Natural killer cell treated with Interleukin-12 subunit alpha and Interleukin-12 subunit beta and Interleukin-15 and Interleukin-18, amount 100 ng/mL, for 72 hours (primary cell): ENCODE measurements at places on chromosomes 11 and 22.

DNA sequence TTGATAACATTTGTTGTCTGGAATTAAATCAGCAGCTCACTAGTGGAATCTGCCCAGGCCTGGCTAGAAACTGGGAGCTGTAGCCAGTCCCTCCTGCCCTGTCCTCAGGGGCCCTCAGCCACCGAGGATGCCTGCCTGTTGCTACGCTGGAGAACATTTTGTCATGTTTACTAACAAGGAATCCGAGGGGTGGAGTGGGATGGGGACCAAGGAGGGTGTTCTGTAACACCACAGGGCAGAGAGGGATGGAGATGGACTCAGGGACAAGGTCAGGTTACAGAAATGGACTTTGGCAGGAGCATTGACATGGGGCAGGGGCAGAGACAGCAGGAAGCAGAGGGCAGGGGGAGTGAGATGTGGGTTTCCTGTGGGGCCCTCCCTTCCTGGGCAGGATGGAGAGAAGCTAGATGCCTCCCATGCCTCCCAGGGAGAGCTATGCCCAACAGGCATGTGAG is 45.8 kb upstream of the AMPD3 start:
- DNase-seq, result no peak

DNA sequence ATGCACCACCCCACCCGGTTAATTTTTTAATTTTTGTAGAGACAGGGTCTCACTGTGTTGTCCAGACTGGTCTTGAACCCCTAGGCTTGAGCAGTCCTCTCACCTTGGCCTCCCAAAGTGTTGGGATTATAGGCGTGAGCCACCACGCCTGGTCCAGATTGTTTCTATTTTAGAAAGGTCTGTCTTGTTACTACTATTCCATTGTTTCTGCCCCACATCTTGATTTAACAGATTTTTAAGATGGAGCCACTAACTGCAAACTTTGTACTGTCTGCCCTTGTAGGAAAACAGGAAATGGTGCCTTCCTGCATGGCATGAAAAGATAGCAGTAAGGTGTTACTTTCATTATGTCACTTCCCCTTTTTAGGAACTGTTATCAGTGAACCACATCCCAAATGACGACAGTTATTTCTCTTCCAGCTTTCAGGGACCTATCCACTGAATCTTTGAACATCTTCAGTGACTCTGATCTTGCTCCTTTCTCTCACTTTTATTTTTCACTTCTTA is 23.2 kb downstream of the TAF1D start:
- DNase-seq, result no peak

- no peak for DNase-seq
These were observed 368.6 kb downstream of the TBC1D22A start for GRCh38 chr22:47130883-47131631.

DNA sequence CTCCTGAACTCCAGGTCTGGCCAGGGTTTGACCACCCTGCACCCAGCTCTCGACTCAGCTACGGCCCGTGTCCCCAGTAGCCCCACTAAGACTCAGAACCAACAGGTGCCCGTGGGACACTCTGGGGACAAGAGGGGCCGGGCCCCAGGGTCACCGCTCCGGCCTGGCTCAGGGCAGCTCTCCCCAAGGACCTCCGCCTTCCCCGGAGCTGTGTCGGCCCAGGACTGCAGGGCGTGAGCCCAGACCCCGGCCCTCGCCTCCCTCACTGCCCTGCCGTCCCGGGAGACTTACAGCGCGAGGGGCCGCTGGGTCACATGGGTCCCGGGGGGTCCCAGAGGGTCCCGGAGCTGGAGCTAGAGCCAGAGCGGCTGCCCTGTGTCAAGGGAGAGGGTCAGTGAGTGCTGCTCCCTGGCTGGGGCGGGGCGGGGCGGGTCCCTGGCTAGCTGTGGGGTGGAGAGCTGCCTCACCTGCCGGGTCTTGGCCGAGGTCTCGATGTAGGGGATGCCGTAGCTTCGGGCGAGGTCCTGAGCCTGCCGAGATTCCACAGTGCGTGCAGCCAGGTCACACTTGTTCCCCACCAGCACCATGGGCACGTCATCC is 2.3 kb downstream of the HRAS start:
- no peak for DNase-seq

GRCh38 chr11:27247660-27248059 is 115.4 kb downstream of the CCDC34 start:
- no peak for DNase-seq

GRCh38 chr11:73907191-73907590 is 30.4 kb downstream of the PAAF1 start:
- no peak for DNase-seq

DNA sequence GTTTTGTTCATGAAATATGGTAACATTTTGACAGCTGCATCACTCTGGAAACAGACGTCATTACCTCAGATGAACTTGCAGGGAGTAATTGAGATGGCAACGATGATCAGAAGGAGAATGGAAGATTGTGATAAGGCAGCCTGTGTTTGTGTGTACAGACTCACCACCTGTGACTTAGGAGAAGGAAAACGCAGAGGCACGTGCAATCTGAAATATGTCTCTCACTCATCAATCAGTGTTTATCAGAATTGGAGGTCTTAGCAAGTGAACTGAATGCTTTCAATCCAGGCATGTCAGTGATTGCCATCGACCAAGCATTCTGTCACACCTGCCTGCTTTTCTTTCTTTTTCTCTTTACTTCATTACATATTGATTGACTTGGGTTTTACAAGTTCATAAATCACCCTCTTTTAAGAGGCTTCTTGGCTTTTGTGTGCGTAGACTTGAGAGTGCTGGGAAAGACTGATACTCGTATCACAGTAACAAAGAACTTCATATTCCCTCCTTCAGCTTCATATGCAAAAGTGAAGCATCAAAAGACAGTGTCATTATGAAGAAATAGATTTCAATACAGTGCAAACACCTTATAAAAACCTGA is 24.6 kb downstream of the FAT3 start:
- no peak for DNase-seq

GRCh38 chr11:15091625-15092024 is 18.2 kb downstream of the CALCB start:
- no peak for DNase-seq

GRCh38 chr11:123448823-123449222 is 18.8 kb downstream of the GRAMD1B start:
- DNase-seq, result no peak

- no peak for DNase-seq
These were observed 15.3 kb downstream of the TMPRSS13 start for GRCh38 chr11:117913736-117914397.

DNA sequence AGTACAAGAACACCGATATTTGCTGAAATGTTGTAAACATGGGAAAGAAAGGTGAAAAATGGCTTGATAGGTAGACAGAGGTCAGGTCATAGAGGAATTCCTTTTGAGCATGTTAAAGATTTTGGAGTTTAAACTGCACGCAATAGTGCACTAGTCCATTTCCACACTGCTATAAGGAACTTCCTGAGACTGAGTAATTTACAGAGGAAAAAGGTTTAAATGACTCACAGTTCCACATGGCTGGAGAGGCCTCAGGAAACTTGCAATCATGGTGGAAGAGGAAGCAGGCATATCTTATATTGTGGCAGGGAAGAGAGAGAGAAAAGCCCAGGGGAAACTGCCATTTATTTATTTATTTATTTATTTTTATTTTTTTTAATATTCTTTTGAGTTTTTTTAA is 5.0 kb downstream of the OR10A5 start:
- no peak for DNase-seq

GRCh38 chr22:31348766-31349165 is 2.6 kb upstream of the PATZ1 start:
- DNase-seq, result no peak

DNA sequence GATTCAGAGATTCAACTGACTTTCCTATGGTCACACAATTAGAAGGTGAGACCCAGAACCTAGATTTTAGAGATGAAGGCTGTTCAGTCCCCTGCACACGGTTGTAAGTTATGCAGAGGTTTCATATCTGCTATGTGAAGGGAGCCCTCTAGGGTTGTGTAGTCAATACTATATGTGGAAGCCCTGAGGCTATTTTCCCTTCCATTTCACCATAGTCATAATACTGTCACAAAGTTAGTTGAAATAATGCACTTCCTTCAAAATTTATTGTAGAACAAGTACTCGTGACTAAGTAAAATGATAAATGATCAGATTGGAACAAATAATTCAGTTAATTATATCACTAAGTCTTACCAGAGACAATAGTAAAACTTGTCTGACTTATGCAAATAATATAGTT is 48.8 kb downstream of the ENDOD1 start:
- DNase-seq, result no peak

DNA sequence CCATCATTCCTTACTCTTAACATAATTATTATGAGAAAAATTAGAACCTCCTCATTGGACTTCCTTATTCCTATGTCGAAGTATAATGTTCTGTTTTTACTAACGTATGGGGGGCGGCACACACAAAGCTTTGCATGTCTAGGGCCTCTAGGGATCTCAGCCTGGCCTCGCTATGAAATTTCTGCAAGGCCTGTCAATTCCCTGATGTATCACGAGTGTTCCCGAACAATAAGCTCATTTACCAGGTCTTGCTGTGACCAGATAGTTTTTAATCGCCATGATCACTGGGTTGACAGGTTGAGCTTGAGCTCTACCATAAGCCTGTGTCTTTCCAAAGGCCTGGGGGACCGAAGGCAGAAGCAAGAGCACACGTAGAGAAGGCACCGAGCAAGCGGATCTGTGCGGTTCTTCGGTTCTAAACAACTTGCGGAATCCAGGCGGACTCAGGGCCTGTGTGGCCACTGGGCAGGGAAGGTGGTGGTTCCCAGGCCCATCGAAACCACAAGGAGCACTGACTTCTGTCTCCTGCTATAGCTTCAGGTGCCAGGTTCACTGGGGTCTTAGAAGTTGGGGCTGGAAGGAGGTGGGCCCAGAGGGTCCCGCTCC is 10.4 kb upstream of the FXYD2 start:
- no peak for DNase-seq

DNA sequence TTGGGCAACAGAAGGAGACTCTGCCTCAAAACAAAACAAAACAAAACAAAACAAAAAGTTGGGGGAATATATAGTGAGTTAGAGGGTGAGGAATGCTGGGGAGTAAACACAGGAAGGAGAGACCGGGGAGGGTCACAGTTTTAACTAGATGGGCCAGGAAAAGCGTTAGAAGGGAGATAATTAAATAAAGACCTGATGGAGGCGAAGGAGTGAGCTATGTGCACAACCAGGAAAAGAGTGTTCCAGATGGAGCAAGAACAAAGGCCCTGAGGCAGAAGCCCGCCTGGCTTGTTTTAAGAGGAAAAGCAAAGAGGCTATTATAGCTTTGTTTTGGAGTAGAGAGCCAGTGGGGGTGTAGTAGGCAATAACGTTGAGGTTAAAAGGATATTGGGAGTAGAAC is 4.8 kb upstream of the PLA2G6 start:
- DNase-seq, result no peak

- DNase-seq, result no peak
These were observed 16.4 kb downstream of the SMARCB1 start for GRCh38 chr22:23803001-23803819.

- no peak for DNase-seq
These were observed 40.8 kb upstream of the PAMR1 start for GRCh38 chr11:35566181-35566580.

- DNase-seq, result no peak
These were observed 41.0 kb upstream of the CLPB start for GRCh38 chr11:72475381-72475780.

- no peak for DNase-seq
These were observed 53.5 kb downstream of the PRR5L start for GRCh38 chr11:36349351-36350136.
